ENCODE measurements at places on chromosomes 2 and 18.

- no peak for DNase-seq
These were observed 7.6 kb upstream of the ASXL2 start for GRCh38 chr2:25885933-25886332.

DNA sequence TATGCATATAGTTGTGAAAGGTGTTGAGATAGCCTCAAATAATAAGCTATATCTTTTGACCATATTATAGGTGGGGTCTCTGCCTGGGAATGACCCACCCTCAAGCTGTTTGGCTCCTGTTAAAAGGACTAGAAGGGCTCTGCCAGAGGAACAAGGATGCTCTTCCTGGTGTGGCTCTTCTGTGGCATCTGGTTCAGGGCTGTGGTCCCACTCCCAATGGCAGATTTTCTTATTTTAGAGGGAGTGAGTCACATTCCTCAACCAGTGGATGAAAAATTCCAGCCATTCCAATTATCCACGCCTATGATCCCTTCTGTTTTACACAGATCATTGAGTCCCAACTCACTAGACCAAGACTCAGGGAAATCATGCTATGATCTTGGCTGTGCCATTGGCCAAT is 119.9 kb downstream of the PARD3B start:
- no peak for DNase-seq

DNA sequence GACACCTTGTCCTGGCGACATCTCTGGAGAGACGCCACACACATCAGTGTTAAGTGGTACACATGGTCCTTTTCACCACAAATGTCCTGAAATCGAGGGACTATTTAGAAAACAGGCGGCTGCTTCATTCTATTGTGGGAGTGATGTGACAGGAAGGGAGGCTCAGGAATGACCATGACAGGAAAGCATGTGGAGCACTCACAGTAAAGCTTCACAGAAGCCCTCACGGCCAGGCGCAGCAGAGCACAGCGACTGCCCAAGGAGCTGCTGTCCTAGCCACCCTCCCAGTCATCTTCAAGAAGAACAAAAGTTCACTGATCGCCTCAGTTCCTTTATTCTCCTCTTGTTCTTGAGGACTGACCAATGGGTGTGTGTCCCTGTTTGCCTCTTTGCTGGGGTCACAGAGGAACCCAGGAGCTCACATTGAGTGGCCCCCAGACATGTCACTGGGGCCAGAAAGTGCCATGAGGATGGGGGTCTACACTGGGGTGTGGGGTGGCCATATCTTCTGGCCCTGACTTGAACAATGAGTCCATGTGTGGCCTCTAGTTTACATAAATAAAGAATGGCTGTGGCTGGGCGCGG is 84.6 kb upstream of the RANBP2 start:
- DNase-seq = no peak

- no peak for DNase-seq
These were observed 19.2 kb downstream of the CTDP1 start for GRCh38 chr18:79698668-79699335.

DNA sequence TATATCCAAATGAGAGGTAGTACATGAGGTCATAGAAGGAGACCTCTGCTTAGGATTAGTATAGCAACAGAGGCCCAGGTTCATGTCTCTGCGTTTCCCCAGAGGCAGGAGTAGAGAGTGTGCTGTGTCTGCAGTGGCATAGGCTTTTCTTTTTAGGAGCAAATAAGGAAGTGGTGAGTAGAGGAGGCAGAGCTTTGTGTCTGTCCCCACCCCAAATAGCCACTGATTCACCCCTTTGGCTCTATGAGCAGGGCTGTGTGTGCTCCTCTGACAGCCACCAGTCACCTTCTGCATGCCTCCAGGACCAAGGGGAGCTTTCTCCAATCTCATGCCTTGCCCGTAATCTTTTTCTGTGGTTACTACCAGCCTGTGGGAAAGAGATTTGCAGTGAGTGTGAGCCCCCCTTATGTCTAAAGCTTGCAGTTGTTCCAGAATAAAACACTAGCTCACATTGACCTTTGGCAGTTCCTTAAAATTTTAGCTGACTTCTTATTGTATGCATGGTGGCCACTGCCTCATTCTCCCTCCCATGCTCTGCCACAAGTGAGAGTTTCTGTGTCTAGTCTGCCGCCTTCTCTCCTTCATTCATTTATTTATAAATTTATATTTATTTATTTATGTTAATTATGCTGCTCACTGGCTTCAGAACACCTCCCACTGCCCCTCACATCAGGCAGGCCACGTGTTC is 23.5 kb upstream of the ELAC1 start:
- DNase-seq = no peak

- DNase-seq = no peak
These were observed 196.6 kb upstream of the SLC35G4 start for GRCh38 chr18:11412811-11413210.

DNA sequence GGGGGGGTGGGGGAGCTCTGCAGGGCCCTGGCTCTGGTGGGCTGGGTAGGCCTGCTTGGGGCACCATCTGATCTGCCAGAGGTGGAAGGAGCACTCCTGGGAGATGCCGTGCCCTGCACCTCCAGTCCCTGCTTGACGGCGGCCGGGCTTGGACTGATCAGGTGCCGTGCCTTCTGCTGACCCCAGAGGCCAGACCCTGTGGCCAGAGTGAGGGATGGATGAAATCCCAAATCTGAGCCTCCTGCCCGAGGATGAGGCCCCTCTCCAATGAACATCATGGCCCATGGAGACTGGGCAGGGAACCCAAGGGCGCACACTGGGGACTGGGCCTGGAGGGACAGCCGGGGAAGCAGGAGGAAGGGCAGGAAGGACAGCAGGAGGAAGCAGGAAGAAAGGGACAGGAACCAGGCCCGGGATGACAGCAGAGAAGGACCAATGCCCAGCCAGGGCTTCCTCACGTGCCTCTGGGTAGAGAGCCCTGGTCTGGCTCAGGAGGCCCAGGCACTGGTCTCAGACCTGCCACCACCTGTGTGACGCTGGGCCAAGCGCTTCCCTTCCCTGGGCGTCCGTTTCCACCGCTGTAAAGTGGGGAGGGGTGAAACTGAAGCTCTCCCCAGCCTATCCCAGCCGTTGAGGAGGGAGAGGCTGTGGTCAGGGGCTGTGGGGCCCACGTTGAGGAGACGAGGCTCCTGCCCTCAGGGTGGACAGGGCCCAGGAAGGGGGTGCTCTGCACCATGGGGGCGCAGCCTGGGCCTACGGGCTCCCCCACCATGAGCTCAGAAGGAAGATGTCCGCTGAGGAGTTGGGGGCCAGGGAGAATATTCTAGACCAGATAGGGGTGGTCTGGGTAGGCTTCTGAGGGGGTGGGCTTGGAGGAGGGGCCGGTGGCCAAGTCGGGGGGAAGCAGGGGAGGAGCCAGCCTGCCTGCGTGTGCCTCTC is 1.0 kb upstream of the GPR35 start:
- DNase-seq = no peak

GRCh38 chr2:62215306-62216064 is 19.6 kb downstream of the B3GNT2 start:
- no peak for DNase-seq

GRCh38 chr2:219358170-219359075 is 25.9 kb upstream of the RESP18 start:
- no peak for DNase-seq

DNA sequence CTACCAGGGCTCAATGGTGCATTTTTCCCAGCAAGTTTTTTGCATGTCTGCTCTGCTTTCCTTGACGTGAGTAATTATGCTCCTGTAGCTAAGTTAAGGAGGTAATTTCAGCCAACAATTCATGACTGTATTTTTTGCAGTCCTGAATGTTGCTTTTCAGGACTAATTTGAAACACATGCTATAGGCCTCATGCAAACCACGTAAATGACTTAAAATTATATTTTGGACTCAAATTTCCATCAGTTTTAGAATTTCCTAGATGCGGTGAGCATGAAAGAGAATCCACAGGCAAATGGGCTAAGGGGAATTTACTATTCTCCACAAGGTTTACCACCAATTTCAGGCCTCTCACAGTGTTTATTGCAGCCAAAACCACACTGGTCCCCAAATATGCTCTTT is 589.9 kb upstream of the LRRTM1 start:
- no peak for DNase-seq
